ENCODE measurements at places on chromosomes 12 and 14.

GRCh38 chr12:53193985-53194716 lies 12.9 kb downstream of the ITGB7 start:
- DNase-seq: no peak

DNA sequence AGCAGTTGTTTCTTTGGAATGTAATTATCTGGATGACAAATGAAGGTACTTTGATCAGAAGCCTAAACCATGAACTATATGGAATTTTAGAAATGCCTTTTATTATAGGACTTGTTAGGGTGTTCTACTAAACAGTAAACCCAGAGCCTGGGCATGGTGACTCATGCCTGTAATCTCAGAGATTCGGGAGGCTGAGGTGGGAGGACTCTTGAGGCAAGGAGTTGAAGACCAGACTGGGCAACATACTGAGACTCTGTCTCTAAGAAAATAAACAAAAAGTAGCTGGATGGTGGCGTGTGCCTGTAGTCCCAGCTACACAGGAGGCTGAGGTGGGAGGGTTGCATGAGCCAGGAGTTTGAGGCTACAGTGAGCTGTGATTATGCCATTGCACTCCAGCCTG lies 23.9 kb downstream of the PALS1 start:
- DNase-seq: no peak

DNA sequence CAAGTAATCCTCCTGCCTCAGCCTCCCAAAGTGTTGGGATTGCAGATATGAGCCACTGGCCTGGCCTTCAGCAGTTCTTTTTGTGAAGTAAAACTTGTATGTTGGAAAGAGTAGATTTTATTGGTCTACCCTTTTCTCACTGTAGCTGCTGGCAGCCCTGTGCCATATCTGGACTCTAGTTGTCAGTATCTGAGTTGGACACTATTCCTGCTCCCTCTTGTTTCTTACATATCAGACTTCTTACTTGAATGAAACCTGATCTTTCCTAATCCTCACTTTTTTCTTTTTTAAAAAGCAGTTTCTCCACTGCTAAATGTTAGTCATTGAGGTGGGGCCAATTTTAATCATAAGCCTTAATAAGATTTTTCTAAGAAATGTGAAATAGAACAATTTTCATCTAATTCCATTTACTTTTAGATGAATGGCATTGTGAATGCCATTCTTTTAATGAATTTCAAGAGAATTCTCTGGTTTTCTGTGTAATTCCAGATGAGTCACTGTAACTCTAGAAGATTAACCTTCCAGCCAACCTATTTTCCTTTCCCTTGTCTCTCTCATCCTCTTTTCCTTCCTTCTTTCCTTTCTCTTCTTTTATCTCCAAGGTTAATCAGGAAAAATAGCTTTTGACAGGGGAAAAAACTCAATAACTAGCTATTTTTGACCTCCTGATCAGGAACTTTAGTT lies 88.7 kb downstream of the APAF1 start:
- DNase-seq: peak; percentile 5

- DNase-seq: peak; percentile 74
Measured at GRCh38 chr12:52440821-52441319, 6.7 kb upstream of the KRT75 start.

GRCh38 chr14:72444701-72445100 lies 449.2 kb downstream of the DPF3 start:
- no peak for DNase-seq

DNA sequence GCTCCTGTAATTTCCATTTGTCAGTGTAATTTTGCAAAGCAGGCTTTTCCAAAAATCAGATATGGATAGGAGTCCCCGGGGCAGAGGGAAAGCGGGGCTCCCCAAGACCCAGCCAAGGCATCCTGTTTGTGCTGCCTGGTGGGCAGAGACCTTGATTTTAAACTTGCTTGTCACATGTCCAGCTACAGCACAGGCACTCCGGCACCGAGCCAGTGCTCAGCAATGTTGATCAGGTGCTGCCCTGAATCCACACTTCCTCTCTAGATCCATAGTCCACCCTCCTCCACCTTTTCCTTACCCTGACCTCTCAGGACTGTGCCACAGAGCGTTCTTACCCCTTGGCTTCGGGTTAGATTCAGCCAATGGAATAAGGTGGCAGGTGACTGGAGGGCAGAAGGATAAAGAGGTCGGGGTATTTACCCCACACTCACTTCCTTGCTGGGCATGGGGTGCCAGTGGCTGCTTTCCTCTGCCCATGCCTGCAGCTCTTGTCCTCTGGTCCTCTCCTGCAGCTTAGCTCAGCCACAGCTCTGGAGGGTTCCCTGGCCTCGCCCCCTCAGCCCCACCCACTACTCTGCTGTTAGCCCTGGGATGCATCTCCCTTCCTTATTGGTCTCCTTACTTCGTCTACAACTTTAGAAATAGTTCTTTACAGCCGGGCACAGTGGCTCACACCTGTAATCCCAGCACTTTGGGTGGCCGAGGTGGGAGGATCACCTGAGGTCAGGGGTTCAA lies 80.1 kb downstream of the IRF2BPL start:
- no peak for DNase-seq

GRCh38 chr12:4934407-4935035 lies 24.8 kb downstream of the KCNA1 start:
- DNase-seq: peak; percentile 1

DNA sequence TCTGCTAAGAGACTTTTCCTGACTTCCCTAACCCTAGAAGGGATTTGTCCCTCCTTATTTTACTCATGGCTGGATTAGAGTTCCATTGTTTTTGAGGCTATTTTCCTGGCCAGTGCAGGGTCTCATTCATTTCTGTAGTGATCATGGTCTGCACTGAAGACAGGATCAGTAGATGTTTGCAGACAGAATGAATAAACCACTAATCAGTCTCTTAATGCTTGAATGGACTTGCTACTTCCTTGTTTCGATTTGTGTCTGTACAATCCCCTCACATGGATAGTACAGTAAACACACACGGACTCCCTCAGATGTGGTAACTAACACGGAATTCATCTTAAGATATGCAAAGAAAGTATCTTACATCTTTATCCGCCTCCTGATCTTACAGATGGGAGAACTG lies 102.6 kb upstream of the PRB2 start:
- DNase-seq: no peak

DNA sequence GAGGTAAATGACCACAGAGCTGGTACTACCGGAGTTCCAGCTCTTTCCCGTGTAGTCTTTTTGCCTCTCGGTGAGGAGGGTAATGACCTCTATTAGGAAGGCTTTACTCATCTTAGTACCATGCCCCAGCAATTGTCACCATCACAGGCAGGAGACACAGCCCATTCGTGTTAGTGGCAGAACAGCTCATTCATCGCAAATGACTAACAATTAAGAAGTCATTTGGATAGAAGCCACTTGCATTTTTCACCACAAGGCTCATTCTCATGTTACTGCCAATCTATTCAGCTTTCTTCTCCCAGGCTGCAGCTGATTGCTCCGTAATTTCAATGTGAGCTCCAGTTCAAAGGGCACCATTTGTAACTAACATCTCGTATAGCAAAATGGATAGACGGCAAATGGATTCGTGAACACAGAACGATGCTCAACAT lies 718.8 kb upstream of the TMEM132C start:
- DNase-seq: peak; percentile 47

DNA sequence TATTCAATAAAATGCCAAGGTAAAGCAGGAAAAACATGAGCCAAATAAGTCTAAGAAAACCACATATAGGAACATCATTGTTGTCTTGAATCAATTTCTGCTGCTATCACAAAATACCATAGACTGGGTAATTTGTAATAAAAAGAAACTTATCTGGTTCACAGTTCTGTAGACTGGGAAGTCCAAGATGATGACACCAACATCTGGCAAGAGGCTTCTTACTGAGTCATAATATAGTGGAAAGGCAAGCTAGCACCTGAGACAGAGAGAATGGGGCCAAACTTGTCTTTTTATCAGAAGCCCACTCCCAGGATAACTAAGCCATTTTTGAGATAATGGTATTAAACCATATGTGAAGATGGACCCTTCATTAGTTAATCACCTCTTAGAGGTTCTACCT lies 975.9 kb downstream of the FLRT2 start:
- no peak for DNase-seq

- peak; percentile 85 for DNase-seq
Measured at GRCh38 chr14:22898302-22899090, 15.5 kb downstream of the REM2 start.

DNA sequence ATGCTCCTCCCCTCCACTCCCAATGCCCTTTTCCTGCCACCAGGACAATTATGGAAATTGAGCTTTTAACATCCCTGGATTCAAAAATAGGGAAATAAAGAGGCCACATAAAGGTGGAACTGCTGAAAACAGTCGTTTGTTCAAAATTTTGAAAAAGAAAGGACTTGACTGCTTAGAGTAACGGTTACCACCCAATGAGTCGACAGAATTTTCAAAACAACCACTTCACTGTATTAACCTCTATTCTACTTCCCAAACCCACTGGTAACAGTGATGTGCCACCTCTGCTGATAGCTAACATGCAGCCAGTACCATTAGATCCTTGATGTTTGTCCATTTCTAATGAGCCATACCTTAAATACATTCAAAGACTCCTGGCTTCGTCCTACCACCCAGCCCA lies 4.9 kb downstream of the ST8SIA1 start:
- no peak for DNase-seq

GRCh38 chr12:53219292-53219955 lies 12.4 kb upstream of the ITGB7 start:
- peak; percentile 56 for DNase-seq

Measured in cardiac fibroblast (primary cell).